Activated CD4-positive, alpha-beta T cell treated with anti-CD3 and anti-CD28 coated beads, Interleukin-2, amount 10 ng/mL, durations not matched to agents 24 days and 14 days (primary cell): ENCODE measurements at places on chromosomes 4 and X. TPM values are rescaled to one million over a fixed set of nuclear protein-coding genes. Genes with fewer than 3 reads are reported as not detected.

- no peak overlapping the region for H3K4me3 ChIP-seq
- no peak overlapping the region for H3K27ac ChIP-seq
- H3K4me1 ChIP-seq = no peaks in the 10 kb centered on the region
- H3K27me3 ChIP-seq = peaks cover 7% of the 10 kb centered on the region
- no peaks in the 10 kb centered on the region for H3K36me3 ChIP-seq
- DNase-seq = no peak
Measured at GRCh38 chr4:150130933-150131332, 52.7 kb downstream of the DCLK2 start.

DNA sequence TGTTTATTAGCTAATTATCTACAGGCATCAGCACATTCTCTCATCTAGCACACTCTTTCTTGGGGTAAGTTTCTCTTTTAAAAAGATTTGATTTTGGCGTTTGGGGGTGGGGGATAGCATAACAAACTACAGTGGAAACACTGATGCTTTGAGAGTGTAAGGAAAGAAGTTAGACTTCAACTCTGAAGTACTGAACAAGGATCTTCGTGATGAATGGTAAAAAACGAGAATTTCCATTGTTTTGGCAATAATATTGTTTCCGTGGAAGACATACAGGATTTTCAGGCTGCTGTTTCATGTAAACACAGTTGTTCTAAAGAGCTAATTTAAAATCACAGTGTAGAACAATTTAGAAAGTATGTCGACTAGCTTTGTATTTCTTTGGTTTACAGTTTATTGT lies 451 bp downstream of the LPAR4 start:
- DNase-seq = no peak
- peaks cover 2% of the 10 kb centered on the region for H3K27me3 ChIP-seq
- H3K4me3 ChIP-seq = no peak overlapping the region
- no peaks in the 10 kb centered on the region for H3K36me3 ChIP-seq
- H3K4me1 ChIP-seq = no peaks in the 10 kb centered on the region
- no peak overlapping the region for H3K27ac ChIP-seq

GRCh38 chr4:3384391-3384770 lies 57.4 kb upstream of the HGFAC start:
- H3K27me3 ChIP-seq = peaks cover 5% of the 10 kb centered on the region
- H3K27ac ChIP-seq = no peak overlapping the region
- H3K4me1 ChIP-seq = peaks cover 12% of the 10 kb centered on the region
- DNase-seq = no peak

DNA sequence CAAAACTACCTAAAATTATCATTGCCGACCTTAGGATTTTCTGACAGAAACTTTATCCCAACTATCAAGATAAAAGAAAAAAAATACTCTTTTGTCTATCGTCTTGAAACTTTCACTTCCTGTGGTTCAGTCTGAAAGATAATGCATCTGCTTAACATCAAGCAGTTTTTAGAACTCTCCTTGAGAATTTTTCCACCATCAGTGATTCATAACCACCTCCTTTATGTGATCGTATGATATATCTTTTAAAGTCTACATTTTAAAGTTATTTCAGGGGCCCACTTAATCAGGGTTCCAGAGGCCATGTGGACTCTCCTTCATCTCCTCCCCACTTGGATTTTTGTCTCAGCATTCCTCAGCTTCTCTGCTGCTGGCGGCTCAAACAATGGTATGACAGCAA lies 272.8 kb upstream of the TENM3 start:
- H3K4me3 ChIP-seq = no peak overlapping the region
- H3K36me3 ChIP-seq = no peaks in the 10 kb centered on the region
- peaks cover 3% of the 10 kb centered on the region for H3K4me1 ChIP-seq
- no peaks in the 10 kb centered on the region for H3K27me3 ChIP-seq
- DNase-seq = no peak

GRCh38 chrX:39905538-39905891 lies 192.2 kb downstream of the BCOR start:
- no peak overlapping the region for H3K4me3 ChIP-seq
- H3K4me1 ChIP-seq = peaks cover 15% of the 10 kb centered on the region
- no peak overlapping the region for H3K27ac ChIP-seq
- peaks cover 2% of the 10 kb centered on the region for H3K27me3 ChIP-seq

GRCh38 chr4:119130365-119131065 lies 5.1 kb upstream of the MYOZ2 start:
- no peaks in the 10 kb centered on the region for H3K4me1 ChIP-seq
- no peaks in the 10 kb centered on the region for H3K36me3 ChIP-seq
- peaks cover 2% of the 10 kb centered on the region for H3K27me3 ChIP-seq

DNA sequence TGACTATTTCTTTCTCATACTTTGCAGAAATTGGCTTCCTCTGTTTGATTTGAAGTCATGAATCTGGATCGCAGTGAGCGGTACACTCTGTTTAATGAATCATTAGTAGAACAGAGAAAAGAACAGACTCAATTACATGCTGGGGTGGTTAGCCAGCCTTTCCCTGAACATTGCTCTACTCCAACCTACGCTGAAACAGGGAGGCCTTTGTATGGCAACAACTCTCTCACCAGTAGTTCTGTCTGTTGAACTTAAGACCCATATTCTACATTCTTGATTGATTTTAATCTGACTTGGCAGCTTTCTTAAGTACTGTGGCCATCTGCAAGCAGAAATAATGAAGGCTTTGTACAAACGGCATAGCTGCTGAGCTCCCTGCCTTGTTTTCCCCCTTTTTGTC lies 19.0 kb upstream of the AP1S2 start:
- DNase-seq = no peak
- no peaks in the 10 kb centered on the region for H3K27me3 ChIP-seq
- H3K4me1 ChIP-seq = no peaks in the 10 kb centered on the region
- H3K4me3 ChIP-seq = no peak overlapping the region
- no peaks in the 10 kb centered on the region for H3K36me3 ChIP-seq

- H3K36me3 ChIP-seq = peaks cover 7% of the 10 kb centered on the region
- H3K4me3 ChIP-seq = no peak overlapping the region
- peaks cover 23% of the 10 kb centered on the region for H3K4me1 ChIP-seq
- no peak overlapping the region for H3K27ac ChIP-seq
- H3K27me3 ChIP-seq = no peaks in the 10 kb centered on the region
Measured at GRCh38 chr4:122783301-122784215, 43.1 kb upstream of the FGF2 start.

DNA sequence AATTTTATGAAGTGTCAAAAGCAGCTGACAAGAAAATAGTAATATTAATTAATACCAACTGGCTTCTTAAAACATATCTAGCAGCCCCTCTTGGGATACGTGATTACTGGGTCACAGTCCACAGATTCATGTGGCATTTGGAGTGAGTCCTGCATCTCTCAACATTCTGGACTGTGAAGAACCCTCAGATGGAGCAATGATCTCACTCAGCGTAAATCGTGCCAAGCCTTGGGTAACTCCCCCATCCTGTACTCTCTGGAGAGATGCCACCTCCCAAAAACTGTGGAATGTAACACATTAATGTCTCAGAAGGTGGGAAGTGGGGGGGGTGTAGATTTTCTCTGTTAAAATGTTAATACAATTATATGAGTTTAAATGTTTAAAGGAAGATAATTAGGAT lies 118.2 kb upstream of the IQCM start:
- no peaks in the 10 kb centered on the region for H3K27me3 ChIP-seq
- no peak overlapping the region for H3K27ac ChIP-seq
- no peak for DNase-seq
- H3K4me1 ChIP-seq = no peaks in the 10 kb centered on the region
- no peak overlapping the region for H3K4me3 ChIP-seq
- H3K36me3 ChIP-seq = no peaks in the 10 kb centered on the region

- H3K4me1 ChIP-seq = peaks cover 9% of the 10 kb centered on the region
- no peaks in the 10 kb centered on the region for H3K27me3 ChIP-seq
- H3K36me3 ChIP-seq = no peaks in the 10 kb centered on the region
- H3K4me3 ChIP-seq = no peak overlapping the region
- H3K27ac ChIP-seq = no peak overlapping the region
- no peak for DNase-seq
Measured at GRCh38 chr4:15186149-15186548, 183.9 kb downstream of the CPEB2 start.

GRCh38 chr4:46979726-46980125 lies 13.7 kb downstream of the GABRA4 start:
- no peaks in the 10 kb centered on the region for H3K36me3 ChIP-seq
- H3K4me1 ChIP-seq = no peaks in the 10 kb centered on the region
- no peak overlapping the region for H3K27ac ChIP-seq
- no peaks in the 10 kb centered on the region for H3K27me3 ChIP-seq
- DNase-seq = no peak

DNA sequence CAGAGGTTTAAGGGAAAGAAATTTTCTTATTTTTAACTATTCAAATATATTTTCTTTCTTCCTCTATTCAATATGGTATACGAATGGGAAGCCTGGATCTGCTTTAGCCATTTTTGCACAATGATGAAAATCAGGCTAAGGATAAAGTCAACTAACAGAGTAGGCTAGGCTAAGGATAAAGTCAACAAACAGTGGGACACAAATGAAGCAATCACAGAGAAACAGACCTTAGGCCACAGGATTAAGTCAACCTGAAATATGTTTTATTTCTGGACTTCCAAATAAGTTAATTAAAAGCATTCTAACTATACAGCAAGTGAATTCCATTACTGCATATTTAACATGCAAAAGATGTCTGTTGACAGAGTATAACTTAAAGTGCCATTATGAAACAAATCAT lies 17.0 kb downstream of the DYNLT3 start:
- peaks cover 3% of the 10 kb centered on the region for H3K4me1 ChIP-seq
- no peak overlapping the region for H3K4me3 ChIP-seq
- DNase-seq = no peak
- no peaks in the 10 kb centered on the region for H3K27me3 ChIP-seq
- H3K27ac ChIP-seq = no peak overlapping the region
- H3K36me3 ChIP-seq = no peaks in the 10 kb centered on the region

DNA sequence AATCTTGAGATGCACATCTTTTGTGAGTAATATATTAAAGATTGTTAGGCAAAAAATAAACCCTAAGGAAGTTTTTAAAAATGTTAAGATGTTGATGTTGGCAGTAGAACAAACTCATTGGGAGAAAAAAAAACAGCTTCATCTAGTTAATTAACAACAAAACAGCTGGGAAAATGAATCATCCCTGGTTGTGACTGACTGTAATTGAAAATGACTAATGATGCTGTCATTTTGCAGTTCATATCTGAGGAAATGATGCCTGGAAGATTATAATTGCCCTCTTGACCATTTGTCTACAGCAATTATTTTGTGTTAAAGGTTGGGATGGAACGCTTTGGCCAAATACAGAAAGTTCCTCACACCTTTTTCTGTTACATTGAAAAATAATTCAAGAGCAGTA lies 760.4 kb upstream of the FTHL17 start:
- H3K4me3 ChIP-seq = no peak overlapping the region
- H3K4me1 ChIP-seq = no peaks in the 10 kb centered on the region
- no peak overlapping the region for H3K27ac ChIP-seq
- no peak for DNase-seq

DNA sequence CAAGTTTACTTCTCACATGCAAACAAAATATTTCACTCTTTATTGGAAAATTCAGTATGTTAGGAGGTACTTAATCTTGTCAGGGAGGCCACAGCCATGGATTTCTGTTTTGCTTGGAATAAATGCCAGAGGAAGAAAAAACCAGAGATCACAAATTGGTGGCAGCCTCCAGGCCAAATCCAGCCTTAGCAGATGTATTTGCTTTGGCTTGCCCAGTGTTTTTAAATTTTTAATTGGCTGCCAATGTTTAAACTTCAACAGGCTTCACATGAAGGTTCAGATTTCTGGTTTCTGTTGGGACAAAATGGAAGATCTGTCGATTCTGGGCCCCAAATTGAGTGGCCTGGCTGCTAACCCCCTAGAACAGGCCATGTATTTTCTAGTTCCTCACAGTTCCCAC lies 19.2 kb downstream of the YY2 start:
- no peaks in the 10 kb centered on the region for H3K27me3 ChIP-seq
- peaks cover 1% of the 10 kb centered on the region for H3K36me3 ChIP-seq
- no peak overlapping the region for H3K27ac ChIP-seq
- DNase-seq = no peak

The PCYT1B gene
- 0.05 and 0.14 TPM in 2 replicates for total RNA-seq

The CPZ gene
- total RNA-seq = not detected in 2 replicates

The LDB2 gene
- not detected in 2 replicates for total RNA-seq

The IL2RG gene
- 337 and 348 TPM in 2 replicates for total RNA-seq

The MAGEA12 gene
- total RNA-seq = not detected in 2 replicates

The PDLIM5 gene
- 16.5 and 17.8 TPM in 2 replicates for total RNA-seq

The PDZD4 gene
- total RNA-seq = 0.26 and 0.58 TPM in 2 replicates

The MAGEB2 gene
- not detected in 2 replicates for total RNA-seq

The BLOC1S4 gene
- total RNA-seq = 20.1 and 21.4 TPM in 2 replicates

The WDR1 gene
- 369 and 376 TPM in 2 replicates for total RNA-seq

The BMPR1B gene
- total RNA-seq = not detected in 2 replicates
